ENCODE measurements at places on chromosomes 6 and 20.

- no peak for DNase-seq
Measured at GRCh38 chr6:88629838-88630494, 333.5 kb downstream of the RNGTT start.

- no peak for DNase-seq
Measured at GRCh38 chr6:82740072-82740471, 325.6 kb downstream of the UBE3D start.

DNA sequence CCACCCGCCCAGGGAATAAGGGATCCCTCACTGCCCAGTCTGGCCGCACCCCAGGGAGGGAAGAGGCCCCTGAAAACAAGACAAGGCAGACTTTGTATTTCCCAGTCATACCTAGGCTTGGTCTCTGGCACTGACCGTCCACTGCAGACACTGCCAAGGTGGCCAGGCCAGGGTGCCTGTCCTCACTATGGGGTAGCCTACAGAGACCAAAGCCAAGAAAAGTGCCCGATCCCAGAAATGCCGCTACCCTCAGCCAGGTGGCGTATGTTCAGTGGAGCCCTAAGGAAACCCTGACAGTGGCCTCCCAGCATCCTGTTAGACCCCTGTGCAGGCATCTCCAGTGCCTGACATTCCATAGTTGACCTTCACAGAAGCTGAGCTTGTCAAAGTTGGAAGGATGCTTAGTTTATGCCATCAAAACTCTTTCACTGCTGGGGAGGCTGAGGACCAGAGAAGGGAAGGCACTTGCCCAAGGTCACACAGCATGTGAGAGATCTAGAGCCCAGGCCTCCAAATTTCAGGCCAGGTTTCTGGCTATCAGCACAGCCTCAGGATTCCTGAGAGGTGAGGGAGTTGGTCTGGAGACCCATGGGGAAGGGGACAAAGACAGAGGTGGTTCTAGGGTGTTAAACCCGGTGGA, 2.5 kb downstream of the SCRT2 start:
- DNase-seq, result peak; percentile 23

- DNase-seq, result no peak
Measured at GRCh38 chr6:20706939-20707485, 172.8 kb downstream of the CDKAL1 start.

DNA sequence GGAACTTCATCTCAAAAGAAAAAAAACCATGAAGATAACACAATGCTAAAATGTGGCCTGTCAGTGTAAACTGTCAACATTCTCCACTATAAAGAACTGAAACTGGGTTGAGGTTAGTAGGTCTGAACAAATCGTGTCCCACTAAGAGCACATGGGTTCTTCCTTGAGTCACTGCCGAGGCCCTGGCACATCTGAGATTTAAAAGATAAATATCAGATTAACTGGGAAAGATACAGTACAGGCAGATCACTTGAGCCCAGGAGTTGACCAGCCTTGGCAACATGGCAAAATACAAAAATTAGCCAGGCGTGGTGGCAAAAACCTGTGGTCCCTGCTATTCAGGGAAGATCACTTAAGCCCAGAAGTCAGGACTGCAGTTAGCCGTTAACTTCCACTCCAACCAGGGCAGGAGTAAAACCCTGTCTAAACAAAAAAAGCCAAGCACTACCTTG, 5.6 kb downstream of the EEF1A1 start:
- peak; percentile 49 for DNase-seq

GRCh38 chr6:788058-788457, 95.1 kb upstream of the EXOC2 start:
- no peak for DNase-seq

DNA sequence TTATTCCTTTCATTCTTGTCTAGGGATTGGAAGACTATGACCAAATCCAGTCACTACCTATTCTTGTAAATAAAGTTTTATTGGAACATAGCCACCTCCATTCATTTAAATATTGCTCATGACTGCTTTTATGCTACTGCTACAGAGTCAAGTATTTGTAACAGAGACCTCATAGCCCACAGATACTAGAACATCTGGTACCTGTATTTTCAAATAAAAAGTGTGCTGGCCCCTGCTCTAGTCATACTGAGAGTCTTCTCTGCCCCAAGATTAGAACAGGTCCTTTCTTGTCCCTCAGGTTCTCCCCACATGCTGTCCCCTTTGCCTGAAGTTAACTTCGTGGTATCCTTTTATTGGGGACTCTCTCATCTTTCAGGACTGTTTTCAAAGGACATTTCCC, 422.3 kb downstream of the CBLN4 start:
- no peak for DNase-seq

- DNase-seq, result no peak
Measured at GRCh38 chr6:33175436-33176069, 16.7 kb downstream of the COL11A2 start.

GRCh38 chr20:33979094-33979493, 14.6 kb upstream of the RALY start:
- DNase-seq, result no peak

- DNase-seq, result no peak
Measured at GRCh38 chr6:146472918-146473317, 70.7 kb upstream of the RAB32 start.

GRCh38 chr6:87944541-87944954, 103.1 kb upstream of the SPACA1 start:
- DNase-seq, result peak; percentile 63

- no peak for DNase-seq
Measured at GRCh38 chr6:14817074-14817473, 428.8 kb upstream of the JARID2 start.

DNA sequence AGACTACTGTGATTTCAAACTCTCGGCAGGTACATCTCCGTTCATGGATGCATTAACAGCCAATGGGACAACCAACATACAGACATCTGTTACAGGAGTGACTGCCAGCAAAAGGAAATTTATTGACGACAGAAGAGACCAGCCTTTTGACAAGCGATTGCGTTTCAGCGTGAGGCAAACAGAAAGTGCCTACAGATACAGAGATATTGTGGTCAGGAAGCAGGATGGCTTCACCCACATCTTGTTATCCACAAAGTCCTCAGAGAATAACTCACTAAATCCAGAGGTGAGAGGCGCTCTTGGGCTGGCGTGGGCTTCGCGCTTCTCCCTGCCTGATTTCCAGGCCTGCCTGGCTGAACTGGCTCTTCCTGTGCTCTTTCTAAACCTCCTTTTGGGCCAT, 68.4 kb downstream of the RPP40 start:
- no peak for DNase-seq

DNA sequence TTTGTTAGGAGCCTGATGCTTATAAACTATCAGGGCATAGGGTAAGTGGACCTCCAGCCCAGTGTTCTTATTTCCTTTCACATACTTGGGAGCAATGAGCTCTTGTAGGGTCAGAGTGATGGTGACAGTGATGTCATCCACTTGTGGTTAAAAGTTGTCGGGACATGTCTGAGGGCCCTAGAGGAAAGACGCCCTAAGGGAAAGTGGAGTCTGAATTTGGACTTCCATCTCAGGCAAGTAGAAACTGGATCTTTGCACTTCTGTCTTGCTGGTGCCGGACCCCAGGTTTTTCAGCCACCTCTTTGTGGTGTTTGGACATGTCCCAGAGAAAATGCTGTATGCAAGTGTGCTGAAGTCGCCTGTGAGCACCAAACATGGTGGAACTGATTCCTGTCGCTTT, 900.5 kb downstream of the C6orf118 start:
- DNase-seq, result no peak

DNA sequence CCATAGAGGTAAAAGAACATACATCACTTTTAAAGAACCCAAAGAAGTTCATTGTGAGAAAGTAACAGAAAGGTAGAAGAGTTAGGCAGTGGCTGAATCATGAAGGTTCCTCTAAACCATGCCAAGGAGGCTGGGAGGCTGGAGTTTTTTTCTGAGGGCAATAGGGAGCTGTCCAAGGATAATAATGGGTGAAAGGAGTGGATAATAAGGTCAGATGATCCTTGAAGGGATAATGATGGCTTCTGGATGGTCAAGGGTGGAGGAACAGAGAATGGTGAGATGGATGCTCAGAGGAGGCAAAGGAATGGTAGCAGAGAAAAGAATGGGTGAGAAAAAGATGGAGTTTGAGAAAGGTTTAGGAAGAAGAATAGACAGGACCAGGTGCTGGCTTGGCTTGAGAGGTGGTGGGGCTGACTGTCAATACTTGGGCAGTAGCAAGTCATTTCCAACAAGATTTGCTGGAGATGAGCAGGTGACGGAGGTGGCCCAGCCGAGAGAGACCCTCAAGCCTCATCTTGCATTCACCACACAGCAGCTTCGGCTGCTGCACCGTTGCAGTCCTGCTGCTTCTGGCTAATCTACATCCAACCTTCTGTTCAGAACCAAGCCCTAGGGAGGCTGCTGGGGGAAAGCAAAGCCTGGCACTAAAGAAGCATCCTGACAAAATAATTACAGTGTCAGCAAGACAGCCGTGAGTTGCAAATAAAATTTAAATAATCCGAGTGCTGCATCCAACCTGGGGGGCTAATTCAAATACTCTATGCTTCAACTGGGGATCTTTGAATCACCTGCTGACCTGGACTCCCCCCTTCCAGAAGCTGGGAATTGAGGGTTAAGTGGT, 131.2 kb upstream of the KCNG1 start:
- DNase-seq, result no peak

GRCh38 chr6:2624177-2624576, 126.5 kb downstream of the MYLK4 start:
- DNase-seq, result no peak

GRCh38 chr6:161359618-161359945, 85.7 kb upstream of the AGPAT4 start:
- DNase-seq, result no peak

DNA sequence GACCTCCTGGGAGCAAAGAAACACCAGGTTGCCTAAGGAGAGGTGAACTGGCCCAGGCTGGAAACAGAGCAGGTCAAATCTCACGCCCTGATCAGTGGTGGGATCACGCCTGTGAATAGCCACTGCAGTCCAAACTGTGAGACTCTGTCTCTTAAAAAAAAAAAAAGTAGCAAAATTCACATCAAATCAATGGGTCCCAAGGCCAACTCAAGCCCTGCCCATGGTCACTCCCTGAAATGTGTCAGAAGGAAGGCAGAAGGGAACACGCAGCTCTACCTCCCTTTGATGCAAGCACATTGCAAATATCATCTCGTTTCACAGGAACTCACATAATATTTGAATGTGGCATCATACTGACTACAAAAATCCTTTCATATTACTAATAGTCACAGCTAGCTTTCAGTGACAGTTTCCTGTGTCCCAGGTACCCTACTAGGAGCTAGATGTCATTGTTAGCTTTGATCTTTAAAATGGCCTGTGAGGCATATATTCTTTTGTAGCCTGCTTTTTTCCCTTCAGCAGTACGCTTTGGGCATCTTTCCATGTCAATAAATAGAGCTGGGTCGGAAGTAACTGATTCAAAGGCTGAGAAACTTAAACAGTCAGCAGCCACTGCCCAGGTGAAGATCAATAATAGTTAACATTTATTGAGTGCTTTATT, 14.4 kb upstream of the TTPAL start:
- no peak for DNase-seq

DNA sequence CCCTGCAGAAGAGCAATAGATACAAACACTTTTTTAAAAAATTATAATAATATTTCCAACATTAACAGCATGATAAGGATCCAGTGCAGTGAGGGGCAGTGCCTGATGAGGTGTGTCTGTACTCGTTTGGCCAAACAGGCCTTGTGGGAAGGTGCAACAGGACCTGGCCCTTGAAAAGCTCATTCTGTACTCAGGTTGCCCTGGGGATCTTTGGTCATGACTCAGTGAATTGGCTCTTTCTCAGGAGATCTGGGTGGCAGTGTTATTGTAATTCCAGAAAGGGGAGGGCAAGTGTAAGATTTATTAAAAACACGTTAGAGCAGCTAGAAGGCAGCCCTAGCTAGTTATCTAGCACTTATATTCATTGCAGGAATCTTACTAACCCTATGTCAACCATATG, 2.9 kb upstream of the SPINT3 start:
- no peak for DNase-seq

GRCh38 chr6:69098910-69099309, 463.8 kb downstream of the ADGRB3 start:
- DNase-seq, result no peak

- no peak for DNase-seq
Measured at GRCh38 chr6:10884245-10884972, 2.4 kb upstream of the SYCP2L start.

DNA sequence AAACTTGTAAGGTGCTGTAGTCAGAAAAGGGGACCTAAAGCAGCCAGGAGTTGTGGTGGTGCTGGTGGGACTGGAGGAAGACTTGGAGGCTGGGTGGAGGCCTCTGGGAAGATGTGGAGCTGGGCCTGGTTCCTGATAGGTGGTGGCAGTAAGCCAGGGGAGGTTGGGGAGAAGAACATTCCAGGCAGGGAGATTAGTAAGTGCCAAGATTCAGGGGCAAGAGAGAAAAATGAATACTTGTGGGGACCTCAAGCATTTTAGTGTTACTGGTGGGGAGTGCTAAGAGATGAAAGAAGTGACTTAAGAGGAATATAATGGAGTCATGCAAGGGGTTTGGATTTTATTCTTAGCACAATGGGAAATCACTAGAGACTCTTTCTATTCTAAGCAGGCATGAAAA, 79.0 kb upstream of the B3GAT2 start:
- no peak for DNase-seq

- DNase-seq, result no peak
Measured at GRCh38 chr6:105997482-105997881, 88.7 kb upstream of the PRDM1 start.

DNA sequence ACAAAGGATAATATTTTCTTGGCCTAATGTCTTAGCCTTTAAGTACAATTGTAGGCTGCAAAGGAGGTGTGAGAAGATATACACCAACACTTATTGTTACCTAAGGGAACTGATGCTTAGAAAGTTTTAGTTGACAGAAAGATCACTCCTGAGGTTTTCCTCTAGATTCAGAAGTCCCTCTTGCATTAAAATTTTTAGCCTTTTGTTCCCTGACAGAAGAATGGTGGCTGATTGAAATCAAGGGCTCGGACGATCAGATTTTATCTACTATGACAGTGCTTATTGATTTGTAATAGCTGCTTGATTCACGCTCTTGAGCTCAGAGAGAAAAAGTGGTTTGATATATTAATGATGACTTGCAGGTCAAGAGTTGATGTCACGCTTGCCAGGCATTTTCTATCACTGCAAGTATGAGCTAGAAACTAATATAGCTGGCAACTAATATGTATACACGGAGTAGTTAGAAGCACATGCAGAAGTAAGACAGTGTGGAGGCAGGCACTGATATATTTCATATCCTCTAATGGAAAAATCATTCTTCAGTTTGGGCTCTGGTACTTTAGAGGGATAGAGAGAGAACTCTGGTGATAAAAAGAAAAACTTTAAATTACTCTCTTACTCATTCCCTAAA, 246.6 kb upstream of the ID4 start:
- no peak for DNase-seq

Data from RKO (cell line).